T-helper 9 cell (primary cell): ENCODE measurements at places on chromosomes 2 and 18.

- no peak for DNase-seq
Measured at GRCh38 chr18:39799006-39799405, 2156.0 kb upstream of the PIK3C3 start.

DNA sequence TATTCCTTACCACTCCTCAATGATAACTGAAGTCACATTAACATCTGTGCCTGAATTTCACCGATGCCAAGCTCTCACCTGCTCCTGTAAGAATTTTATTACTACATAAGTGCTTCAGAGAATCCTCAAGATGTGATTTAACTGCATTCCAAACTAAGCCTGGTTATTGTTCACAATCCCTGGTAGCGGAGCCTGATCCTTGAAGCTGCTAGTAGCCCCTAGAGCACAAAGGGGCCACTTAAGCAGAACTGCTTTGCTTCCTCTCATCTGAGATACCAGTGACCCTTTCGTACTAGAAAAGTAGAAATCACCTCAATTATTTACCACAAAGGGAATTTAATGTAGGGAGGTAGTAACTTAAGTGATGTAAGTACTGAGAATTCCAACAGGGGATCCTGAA, 529.6 kb downstream of the CPS1 start:
- no peak for DNase-seq

GRCh38 chr2:146312899-146313298, 1531.9 kb upstream of the ACVR2A start:
- no peak for DNase-seq

GRCh38 chr2:47655563-47655880, 127.4 kb upstream of the MSH6 start:
- DNase-seq, result no peak

DNA sequence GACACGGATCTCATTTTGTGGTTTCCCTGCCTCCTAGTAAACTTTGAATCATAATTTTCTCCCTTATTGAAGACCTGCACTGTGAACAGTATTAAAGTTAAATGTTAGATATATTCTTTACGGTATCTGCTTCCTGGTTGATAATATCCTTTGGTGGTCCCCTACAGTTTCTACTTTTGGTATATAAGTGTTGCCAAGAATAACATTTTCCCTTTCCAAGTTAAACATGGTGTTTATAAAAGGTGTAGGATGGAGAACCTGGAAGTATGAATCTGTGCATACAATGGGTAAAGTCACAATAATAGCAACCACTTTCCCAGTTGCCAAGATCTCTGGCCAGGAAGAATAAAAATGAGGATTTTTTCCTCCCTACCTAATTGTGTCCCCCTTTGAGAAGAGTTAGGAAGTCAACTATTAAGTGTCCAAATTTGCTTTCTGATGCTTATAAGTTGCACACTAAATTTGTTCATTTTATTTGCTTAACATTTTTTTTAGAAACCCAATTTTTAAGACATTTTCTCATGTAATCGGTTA, 201.0 kb upstream of the STK17B start:
- no peak for DNase-seq

DNA sequence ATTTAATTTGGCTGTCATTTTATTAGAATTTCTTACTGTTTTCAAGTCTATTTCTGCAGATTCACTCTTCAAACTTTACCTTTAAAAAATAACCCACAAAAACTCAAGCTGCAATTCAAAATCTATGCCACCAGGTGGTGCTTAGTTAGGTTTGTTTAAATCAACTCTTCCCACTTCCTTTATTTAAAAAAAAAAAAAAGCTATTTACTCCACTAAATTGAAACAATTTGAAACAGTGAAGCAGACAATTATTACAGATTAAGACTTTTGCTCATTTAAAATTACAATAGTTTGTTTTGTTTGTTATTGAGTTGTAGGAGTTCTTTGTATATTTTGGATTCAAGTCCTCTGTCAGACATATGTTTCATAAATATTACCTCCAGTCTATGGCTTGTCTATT, 300.0 kb downstream of the PDE11A start:
- DNase-seq, result no peak

GRCh38 chr2:109349503-109350465, 220.8 kb downstream of the SH3RF3 start:
- DNase-seq, result no peak

- no peak for DNase-seq
Measured at GRCh38 chr2:74915743-74916142, 42.7 kb upstream of the POLE4 start.

DNA sequence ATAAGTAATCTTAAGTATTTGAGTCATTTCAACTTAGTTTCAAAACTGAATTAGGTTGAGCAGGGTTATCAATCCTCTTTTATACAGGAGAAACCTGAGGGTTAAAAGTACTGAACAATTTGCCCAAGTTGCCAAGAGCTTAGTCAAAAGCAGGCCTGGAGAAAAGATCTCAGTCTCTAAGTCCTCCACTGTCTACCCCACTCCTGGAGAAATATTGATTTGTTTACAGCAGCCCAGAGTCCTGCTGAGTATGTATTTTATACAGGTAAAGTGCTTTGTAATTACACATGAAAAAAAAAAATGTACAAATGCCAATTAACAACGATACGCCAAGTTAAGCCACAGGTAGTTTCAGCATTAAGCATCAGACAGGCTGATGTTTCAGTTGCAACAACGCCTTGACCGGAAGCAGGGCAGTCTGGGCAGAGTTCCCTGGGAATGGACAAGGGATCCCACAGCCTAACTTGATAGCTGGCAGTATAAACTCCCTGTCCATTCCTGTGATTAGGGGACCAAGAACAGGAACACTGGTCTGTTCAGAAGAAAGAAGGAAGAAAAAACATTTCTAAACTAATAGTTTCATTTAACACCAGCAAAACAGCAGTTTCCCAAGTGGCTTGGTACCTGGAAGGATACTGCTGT, 132.9 kb downstream of the MYO5B start:
- DNase-seq, result no peak

DNA sequence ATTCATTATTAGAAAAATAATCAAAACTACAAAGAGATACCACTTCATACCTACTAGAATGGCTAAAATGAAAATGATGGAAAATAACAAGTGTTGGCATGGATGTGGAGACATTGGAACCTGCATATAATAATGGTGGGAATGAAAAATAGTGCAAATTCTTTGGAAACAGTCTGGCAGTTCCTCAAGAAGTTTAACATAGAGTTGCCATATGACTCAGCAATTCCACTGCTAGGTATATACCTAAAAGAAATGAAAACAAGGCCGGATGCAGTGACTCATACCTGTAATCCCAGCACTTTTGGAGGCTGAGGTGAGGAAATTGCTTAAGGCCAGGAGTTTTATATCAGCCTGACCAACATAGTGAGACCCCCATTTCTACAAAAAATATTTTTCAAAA, 41.6 kb upstream of the ACYP2 start:
- no peak for DNase-seq

- no peak for DNase-seq
Measured at GRCh38 chr2:72883356-72883962, 3.7 kb upstream of the SPR start.

- no peak for DNase-seq
Measured at GRCh38 chr2:60353406-60353800, 200.1 kb downstream of the BCL11A start.

GRCh38 chr2:105990624-105991023, 203.5 kb downstream of the UXS1 start:
- DNase-seq, result no peak

- peak; percentile 14 for DNase-seq
Measured at GRCh38 chr2:12493031-12493513, 223.7 kb upstream of the TRIB2 start.

DNA sequence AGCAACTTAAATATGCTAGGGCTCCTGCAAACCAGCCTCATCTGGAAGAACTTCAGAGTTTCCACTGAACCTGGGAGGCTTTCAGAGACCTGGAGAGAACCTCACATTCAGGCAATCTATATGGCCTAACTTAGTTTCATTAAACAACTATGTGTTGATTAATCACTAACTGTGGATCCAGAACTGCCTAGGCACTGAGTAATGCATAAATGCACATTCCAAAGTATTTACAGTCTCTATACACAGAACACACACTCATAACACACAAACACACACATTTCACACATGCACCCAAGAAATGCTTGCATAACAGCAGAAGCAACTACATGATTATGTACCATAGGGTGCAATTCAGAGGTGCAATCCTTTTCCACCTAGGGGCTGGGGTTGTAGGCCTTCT, 552.8 kb downstream of the BCL11A start:
- DNase-seq, result no peak

DNA sequence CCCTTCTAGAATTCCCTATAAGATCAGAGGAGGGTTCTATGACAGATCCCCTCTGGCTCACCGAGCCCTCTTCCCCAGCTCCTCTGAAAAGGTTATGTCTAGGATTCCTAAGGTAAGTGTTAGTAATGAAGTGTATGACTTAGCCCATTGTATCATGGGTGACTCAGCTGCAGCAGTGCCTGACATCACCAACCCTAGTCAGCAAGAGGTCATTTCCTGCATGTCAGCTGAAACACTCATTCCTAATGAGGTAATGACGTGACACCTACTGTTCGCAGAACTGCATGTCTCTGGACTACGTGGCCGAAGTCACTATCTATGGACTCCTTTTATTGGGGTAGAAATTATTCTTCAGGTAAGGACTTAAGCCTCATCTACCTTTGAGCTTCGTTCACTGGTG, 196.1 kb upstream of the MYT1L start:
- DNase-seq, result no peak

DNA sequence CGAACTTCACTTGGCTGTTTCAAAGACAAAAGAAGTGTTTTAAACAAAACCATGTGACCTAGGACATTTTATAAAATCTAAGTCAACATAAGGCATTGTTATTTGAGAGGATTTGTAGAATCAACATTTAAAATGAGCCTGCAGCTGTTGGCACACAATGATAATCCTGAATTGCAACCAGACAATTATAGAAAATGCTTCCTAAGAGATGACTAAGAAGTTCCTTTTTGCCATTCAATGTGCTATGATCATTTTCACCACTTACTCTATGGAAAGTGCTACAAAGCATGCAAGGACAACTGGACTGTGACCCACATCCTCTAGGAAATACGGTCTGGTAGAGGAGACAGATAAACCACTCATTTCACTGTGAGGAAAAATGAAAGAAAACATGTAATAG, 246.4 kb downstream of the CDH20 start:
- no peak for DNase-seq

DNA sequence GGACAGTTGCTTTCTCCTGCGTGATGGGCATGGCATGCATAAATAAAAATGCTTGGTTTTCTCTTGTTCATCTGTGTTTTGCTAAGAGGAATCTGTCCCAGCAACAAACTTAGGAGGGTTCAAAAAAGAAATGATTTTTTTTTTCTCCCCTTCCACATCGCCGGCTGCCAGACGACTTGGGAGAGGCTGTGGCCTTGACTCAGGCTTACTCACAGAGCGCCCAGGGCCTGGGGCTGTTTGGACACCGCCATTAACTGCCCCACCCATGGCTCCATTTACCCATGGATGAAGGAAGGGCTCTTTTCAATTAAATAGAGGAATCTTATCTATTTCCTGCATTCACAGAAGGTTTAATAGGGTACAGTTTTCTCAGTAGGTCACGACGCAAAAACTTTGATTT, 22.3 kb upstream of the SERPINB5 start:
- DNase-seq, result no peak

GRCh38 chr2:10489842-10490555, 41.9 kb upstream of the ODC1 start:
- DNase-seq, result no peak
